ENCODE measurements at places on chromosomes 5 and 9. TPM values are rescaled to one million over a fixed set of nuclear protein-coding genes. Genes with fewer than 3 reads are reported as not detected.
A peak's percentile ranks its signal among the peaks of the same experiment; 100 is the strongest.

The BARHL1 gene
- not detected for total RNA-seq

The SPATA31A3 gene
- not detected for total RNA-seq

The PAXX gene
- total RNA-seq, result 9.9 TPM

DNA sequence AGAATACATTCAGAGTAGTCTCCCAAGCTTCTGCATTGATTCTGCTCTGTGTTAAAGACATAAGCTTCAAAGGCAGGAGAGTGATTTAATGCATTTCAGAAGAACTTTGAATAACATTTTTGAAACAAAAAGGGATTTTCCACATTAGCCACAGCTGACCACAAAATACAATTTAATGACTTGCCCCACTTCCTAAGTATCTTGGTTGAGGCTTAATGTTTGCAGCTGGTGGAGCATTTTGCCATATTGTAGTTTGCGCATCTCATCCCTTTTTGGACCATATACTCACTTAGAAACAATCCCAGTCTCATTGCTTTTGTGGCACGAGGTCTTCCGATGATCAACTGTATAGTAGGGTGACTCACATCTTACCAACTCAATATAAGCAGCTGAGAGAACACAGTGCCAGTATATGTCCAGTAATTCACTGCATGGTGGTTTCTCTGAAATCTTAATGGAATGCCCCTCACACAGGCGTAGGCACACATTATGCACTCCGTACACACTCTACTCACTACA lies 455.8 kb upstream of the PTGER4 start:
- DNase-seq, result peak; percentile 29

- no peak for DNase-seq
Measured at GRCh38 chr5:96148376-96148775, 186.7 kb upstream of the ELL2 start.

GRCh38 chr9:2679011-2679410 lies 38.3 kb upstream of the KCNV2 start:
- DNase-seq, result no peak

GRCh38 chr5:155303120-155303519 lies 289.6 kb downstream of the KIF4B start:
- no peak for DNase-seq

DNA sequence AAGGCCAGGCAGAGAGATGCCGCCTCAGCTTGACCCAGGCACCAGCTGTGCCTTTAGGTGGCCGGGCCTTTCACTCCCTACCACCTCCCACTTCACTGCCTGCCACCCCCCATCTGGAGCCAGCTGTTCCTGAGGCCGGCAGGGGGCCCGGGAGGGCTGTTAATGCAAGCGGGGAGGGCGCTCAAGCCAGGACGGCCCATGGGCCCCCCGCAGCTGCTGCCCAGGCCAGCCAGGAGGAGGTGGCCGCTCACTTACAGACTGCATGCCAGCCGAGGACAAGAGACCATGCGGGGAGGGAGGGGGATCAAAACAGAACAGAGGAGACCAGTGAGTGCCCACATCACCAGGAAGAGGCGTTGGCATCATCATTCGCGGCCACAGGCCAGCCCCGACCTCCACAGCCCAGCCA lies 4.5 kb downstream of the ABCA2 start:
- no peak for DNase-seq

- DNase-seq, result peak; percentile 61
Measured at GRCh38 chr9:109122726-109123621, 3.2 kb upstream of the TMEM245 start.

DNA sequence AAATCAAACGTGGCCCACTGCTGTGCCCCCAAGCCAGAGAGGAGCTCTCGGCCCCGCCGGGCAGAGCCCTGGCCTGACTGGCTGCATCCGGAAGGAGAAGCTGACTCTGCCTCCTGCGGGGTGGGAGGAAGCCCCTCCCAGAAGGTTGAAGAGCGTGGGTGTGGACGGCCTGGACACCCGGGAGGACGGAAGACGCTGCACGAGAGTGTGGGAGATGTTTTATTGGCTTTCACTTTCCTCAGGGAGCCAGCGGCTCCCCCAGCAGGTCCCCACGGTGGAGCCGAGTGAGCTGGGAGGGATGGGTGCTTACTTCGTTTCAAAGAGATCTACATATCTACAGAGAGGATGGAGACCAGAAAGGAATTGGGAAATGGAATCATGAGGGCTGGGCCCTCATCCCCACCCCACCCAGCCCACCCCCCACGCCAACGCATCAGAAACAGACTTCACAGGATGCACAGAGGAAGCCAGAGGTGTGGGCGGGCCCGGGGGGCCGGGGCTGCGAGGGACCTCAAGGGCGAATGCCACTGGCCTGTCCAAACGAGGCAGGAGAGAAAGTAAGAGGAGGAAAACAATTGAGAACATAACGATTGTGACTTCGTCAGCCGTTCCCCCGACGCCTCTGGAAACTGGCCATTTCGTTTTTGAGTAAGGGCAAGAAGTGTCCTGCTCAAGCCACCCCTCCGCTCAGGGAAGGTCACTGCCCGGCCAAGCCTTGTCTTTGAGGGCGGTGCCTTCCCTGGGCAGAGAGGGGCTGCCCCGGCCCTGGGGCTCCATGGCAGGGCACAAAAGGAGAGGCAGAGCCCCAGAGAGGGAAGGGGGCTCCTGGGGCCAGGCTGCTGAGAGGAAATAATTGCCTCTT lies 32.1 kb downstream of the FAM163B start:
- peak; percentile 68 for DNase-seq
